CD4-positive, CD25-positive, alpha-beta regulatory T cell (primary cell): ENCODE measurements at places on chromosomes 4 and X. TPM values are rescaled to one million over a fixed set of nuclear protein-coding genes. Genes with fewer than 3 reads are reported as not detected.

DNA sequence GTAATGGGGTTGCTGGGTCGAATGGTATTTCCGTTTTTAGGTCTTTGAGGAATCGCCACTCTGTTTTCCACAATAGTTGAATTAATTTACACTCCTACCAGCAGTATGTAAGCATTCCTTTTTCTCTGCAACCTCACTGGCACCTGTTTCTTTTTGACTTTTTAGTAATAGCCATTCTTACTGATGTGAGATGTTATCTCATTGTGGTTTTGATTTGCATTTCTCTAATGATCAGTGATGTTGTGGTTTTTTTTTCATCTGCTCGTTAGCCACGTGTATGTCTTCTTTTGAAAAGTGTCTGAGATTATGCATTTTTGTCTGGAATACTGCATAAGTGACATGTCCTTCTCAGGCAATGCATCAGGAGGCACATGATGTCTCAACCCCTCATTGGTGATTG, 28.8 kb downstream of the REPS2 start:
- DNase-seq, result no peak

DNA sequence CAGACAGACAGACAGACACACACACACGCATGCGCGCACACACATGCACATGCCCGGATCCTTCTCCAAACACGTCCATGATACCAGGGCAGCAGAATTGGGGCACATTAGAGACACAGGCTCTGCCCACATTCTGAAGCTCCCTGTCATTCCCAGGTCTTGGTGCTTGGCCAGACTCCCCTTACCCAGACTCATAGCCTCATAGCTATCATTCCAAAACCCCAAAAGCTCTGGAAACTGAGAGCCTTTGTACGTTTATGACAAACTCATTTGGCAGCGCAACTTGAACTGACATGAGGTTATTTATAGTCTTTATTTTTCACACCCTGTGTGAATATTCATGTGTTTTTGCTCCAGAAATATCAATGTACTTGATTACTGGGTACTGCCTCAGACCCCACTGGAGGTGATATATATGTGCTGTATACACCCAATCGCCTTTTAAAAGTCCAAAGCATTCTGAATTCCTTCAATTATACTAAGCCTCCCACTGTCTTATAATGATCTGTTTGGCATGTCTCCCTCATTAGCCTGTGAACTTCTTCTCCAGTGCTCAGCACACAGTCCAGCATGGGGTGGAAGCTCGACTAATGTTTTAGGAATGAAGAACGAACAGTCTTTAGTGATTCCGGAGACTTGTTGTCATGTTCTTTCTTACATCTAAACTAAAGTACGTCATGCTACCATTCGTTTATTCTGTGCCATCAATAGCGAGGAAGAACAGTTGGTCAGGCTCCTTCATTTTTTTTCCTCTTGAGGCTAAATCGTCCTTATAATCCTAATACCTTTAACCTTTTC, 45.0 kb downstream of the RTL9 start:
- no peak for DNase-seq

GRCh38 chr4:169054879-169055278, 44.8 kb upstream of the CBR4 start:
- DNase-seq, result no peak

DNA sequence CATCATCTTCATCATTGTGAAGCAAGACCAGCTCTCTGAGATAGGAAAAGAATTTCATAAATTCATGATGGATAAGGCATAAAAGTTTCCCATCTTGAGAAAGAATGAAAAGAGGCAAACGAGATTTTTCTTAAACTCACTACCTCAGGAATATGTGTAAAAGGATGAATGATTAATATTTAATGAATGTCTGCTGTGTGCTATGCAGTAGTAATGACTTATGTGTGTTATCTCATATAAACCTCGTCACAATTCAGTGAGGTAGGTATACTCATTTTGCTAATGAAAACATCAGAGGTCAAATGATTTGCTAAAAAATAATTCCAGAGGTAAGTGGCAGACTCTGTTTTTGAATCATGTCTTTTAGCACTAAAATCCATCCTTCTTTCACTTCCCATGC, 42.6 kb upstream of the GYPA start:
- DNase-seq, result no peak

DNA sequence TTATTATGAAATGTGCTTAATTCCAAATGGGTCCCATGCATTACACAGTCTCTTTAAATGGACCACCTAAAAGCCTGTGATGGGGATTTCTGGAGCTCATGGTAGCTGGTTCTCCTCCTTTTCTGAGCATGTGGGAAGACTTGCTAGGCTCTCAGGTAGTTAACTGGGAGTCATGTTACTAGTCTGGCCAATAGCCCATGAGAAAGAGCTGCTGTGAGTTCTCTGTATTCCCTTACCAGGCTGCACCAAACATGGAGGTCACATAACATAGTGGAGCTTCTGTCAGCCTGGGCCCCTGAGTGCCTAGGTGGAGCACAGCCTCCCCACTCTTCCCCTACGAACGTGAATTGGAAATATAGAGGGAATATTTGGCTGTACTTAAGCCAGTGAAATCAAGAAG, 198.4 kb downstream of the MAML3 start:
- no peak for DNase-seq

DNA sequence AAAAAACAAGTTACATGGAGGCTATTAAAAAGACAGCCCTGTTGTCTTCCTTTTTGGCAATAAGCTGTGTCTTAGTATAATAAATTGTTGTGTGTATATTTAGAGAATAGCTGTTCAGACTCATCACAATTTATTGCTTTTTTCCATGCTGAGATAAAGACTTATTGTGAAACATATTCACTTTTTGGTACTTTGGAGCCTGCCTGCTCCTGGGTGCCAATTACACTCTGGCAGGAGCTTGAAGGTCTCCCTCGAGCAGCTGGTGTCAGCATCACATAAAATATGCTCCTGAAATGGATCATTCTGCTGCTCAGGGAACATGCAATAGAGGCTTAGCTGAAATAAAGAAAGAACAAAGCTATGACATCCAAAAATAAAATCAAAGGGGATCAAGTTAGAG, 211.6 kb upstream of the DKK2 start:
- DNase-seq, result no peak

GRCh38 chr4:657834-658667, 16.0 kb downstream of the ATP5ME start:
- DNase-seq, result no peak

DNA sequence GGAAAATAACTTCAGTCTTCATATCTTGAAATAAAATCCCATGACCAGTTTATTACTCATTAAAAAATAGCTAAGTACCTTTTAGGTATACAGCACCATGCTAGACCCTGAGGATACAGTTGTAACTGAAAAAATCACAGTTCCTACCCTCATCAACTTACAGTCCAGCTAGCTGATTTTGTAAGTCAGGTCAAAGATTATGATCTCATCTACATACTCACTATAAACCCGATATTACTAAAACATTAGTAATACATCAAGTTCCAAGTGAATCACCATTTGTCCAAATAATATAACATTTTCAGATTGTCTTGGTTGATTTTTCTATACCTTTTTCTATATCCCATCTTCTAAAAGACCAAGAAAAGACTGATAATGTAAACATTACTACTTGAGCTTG, 333.9 kb downstream of the INPP4B start:
- no peak for DNase-seq

GRCh38 chr4:37740546-37740945, 54.4 kb upstream of the RELL1 start:
- DNase-seq, result no peak

- no peak for DNase-seq
Measured at GRCh38 chr4:13912966-13913365, 285.4 kb upstream of the BOD1L1 start.

SMARCA1 gene
- 0.59 TPM for polyA plus RNA-seq

PDZD4 gene
- polyA plus RNA-seq, result not detected

OCIAD2 gene
- polyA plus RNA-seq, result 323 TPM

SMPX gene
- not detected for polyA plus RNA-seq

UNC5C gene
- polyA plus RNA-seq, result 0.13 TPM

VGLL1 gene
- polyA plus RNA-seq, result not detected
